ENCODE measurements at places on chromosomes 6 and 20.

DNA sequence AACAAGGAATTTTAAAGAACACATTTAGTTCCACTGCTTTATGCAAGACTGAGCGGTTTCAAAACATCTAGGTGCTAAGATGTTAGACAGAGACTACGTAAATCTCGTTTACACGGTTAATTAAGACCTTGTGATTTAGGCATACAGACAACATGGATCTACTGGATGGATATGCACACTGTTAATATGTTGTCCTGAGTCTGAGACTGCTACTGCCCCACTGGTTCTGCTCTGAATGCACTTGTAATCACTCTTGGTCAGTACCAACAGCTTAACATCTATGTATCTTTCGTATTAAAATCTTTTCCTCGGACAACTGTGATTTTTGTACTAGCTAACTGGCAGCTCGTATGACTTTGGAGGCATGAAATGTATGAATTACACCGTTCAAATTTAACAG lies 3.1 kb downstream of the MAN1A1 start:
- DNase-seq: no peak

- DNase-seq: no peak
Measured at GRCh38 chr6:167528239-167528638, 203.4 kb downstream of the TTLL2 start.

GRCh38 chr20:62652894-62653305 lies 10.6 kb downstream of the SLCO4A1 start:
- DNase-seq: no peak

DNA sequence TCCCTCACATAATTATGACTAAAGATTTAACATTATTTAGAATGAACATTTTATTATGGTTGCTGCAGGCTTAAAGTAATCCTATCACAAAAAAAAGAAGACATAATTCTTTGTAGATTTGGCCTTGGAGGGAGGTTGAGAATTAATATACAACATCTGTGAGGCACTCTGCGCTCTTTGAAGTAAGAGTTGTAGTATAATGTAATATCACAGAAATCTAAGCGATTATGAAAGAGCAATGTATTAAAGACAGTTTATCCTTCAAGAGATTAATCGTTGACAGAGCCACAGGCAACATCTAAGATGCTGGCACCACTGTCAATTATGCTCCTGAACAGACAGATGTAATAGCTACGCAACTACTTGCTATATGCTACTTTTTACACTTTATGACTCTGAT lies 946.8 kb downstream of the GRIK2 start:
- no peak for DNase-seq

- DNase-seq: no peak
Measured at GRCh38 chr6:149267513-149268043, 49.9 kb upstream of the TAB2 start.

DNA sequence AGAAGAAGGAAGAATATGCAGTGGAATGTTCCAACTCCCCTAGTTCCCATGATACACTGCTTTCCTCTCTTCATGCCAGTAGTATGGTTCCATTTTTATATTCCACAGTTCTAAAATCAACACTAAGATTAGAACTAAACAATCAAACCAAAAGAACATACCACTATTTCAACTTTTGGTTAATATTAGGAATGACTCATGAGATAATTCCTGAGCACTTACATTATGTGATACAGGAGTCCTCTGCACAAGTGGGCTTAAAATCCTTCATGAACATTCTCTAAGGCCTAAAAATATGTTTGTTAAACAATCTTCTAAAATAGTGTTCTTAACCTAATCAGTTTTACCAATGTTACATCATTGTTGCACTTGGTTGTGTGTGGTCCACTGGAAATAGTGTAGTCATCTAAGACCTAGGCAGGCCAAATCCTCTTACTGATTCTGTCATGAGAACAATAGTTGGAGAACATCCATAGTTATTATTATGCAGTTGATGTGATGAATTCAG lies 30.3 kb upstream of the RCAN2 start:
- no peak for DNase-seq

DNA sequence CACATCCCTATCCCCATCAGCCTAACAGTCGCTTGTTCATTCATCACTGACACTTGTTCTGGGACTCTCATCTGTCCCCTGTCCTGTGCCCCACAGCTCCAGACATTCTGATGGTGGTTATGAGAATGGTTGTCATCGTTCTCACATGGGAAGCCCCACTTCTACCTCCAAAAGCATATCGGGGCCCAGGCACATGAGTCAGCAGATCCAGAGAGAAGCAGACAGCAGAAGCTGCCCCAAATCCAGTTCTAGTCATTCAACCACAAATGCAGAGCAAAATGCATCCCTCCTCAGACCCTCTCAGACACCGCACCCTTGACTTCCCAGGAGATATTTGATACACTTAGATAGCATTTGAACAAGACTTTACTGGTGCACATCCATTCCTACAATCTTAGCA lies 106.0 kb downstream of the FOXF2 start:
- DNase-seq: no peak

DNA sequence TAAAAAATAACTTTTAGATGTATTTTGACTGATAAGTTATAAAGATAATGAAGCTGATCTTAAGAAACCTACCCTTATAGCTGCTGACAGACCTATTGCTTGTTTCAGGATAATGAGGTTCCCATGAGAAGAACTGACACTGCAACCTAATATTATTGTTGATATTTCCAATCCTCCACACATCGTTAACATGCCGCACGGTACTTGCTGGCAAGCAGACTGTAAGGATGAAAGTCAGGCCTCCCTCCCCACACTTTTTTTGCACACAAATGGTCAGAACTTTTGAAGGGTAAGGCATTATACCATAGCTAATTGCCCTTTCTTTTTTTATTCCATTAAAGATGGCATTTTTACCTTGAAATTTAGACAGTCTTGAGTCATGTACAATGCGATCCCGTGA lies 210.9 kb downstream of the UST start:
- no peak for DNase-seq

GRCh38 chr6:130161683-130162404 lies 60.9 kb downstream of the SAMD3 start:
- no peak for DNase-seq

DNA sequence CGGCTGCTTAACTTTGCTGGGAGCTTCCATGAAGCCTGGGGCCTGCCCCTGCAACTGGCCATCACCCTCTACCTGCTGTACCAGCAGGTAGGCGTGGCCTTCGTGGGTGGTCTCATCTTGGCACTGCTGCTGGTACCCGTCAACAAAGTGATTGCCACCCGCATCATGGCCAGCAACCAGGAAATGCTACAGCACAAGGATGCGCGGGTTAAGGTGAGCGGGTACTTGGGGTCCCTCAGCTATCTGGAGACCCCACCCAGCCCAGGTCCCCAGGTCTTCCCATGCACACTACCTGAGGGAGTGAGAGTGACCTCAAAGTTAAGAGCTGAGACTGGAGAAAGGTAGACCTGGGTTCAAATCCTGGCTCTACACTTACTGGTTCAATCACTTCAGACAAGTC lies 5.8 kb downstream of the ABCC10 start:
- no peak for DNase-seq

DNA sequence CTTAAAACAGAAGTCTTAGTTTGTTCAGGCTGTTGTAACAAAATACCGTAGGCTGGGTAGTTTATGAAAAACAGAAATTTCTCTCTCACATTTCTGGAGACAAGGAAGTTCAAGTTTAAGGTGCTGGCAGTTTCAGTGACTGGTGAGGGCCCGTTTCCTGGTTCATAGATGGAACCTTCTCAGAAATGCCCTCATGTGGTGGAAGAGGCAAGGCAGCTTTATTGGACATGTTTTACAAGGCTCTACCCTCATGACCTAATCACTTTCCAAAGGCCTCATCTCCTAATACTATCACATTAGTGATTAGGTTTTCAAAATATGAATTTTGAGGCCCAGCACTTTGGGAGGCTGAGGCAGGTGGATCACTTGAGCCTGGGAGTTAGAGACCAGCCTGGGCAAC lies 2.4 kb downstream of the HEBP2 start:
- no peak for DNase-seq

GRCh38 chr6:83847179-83847578 lies 6.0 kb upstream of the RIPPLY2 start:
- DNase-seq: no peak

DNA sequence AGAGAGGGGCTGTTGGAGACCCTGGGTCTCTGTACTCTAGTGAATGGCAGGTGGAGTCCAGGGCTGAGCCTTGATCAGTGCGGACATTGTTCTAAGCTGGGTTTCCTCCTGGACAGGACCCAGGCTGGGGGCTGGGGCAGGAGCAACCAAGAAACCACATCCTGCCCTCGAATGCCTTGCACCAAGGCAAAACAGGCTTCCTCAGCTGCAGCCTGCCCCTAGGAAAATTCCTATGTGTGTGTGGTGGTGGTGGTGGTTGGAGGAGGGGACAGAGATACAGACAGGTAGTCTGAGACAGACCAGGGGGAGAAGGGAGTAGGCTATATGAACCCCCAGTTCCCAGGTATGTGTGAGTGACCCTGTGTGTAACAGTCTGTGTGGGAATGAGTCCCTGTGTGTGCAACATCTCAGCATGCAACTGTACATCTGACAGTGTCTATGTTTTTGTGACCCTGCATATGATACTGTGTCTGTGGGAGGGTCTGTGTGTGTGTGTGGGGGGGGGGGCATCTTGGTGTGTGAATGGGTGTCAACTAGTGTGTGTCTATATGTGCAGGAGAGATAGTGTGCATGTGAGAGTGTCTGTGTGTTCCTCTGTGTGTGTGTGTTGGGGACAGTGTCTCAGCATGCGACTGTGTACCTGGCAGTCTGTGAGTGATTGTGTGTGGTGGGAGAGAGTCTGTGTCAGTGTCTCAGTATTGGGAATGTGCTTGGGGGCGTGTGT lies 3.0 kb downstream of the GLP1R start:
- no peak for DNase-seq

- DNase-seq: no peak
Measured at GRCh38 chr20:35539756-35540212, 2.1 kb upstream of the ERGIC3 start.

DNA sequence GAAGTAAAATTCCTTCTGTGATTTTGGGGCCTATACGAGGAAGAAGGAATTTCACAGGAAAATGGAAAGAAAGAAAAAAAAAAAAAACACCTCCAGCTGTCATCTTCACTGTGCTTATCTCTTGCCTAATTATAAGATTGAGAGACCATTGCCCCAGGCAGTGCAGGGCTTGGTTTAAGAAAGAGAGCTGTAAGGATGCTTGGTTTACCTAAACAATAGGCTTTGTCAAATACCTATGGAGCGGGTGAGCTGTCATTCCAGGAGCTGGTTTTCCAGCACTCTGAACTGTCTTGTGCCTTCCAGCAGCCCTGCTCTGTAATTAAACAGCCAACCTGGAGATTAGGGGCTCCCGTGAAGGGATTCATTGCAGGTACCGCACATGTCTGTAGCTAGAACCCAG lies 137.8 kb downstream of the EDN3 start:
- no peak for DNase-seq

DNA sequence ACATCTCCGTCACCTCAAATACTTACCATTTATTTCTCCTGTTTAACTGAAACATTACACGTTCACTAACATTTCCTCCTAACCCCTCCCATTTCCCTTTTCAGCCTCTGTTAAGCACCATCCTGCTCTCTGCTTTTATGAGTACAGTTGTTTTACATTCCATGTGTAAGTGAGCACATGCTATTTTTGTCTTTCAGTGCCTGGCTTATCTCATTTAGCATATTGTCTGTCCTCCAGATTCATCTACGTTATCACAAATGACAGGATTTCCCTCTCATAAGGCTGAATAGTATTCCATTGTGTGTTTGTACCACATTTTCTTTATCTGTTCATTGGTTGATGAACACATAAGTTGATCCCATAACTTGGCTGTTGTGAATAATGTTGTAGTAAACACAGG lies 22.7 kb downstream of the TAF11 start:
- no peak for DNase-seq

DNA sequence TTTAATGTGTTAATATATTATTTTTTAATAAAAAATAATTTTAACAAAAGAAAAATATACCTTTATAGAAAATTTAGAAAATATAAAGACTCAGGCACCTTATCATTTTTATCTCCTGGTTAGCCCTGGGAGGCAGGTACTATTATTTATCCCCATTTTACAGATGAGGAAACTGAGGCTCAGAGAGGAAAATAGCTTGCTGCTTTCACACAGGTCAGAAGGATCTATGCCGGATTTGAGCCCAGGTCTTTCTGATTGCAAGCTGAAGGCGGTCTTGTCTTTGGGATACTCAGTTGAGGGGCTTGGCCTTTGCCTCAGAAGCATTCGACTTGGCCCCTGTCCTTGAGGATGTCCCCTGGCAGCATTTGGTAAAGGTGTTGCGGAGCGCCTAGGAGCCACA lies 11.5 kb upstream of the OSER1 start:
- DNase-seq: no peak

DNA sequence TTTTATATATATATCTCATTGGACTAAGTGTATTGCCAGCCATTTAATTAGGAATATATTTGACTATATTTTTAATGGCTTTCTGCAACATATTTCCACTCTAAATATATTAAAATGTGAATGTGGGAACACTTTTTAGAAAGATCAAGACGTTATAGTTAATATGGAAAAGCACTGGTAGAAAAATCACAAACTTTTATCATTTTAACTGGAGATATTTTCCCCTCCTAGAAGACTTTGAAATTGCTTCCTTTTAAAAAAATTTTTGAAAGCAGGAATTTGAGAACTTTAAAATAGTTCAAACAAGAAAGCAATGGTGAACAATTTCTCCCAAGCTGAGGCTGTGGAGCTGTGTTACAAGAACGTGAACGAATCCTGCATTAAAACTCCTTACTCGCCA lies at the start of gene TAAR9:
TAAR9 (plus strand) TSS at position 301 of the 400 bp plus-strand sequence; CDS start at position 314, 13 bp downstream.
- DNase-seq: no peak

GRCh38 chr20:15882553-15882952 lies 690.7 kb downstream of the KIF16B start:
- DNase-seq: no peak

- DNase-seq: no peak
Measured at GRCh38 chr6:31528821-31529328, at the start of gene MCCD1. TSS of gene MCCD1 (plus strand) at chr6:31528962. CDS start at chr6:31529015, 53 bp downstream.

- DNase-seq: no peak
Measured at GRCh38 chr6:32684246-32684645, 17.8 kb upstream of the HLA-DQB1 start.

- no peak for DNase-seq
Measured at GRCh38 chr6:118932421-118932820, 2.5 kb downstream of the MCM9 start.

GRCh38 chr6:31092769-31093505 lies 19.4 kb downstream of the C6orf15 start:
- no peak for DNase-seq

DNA sequence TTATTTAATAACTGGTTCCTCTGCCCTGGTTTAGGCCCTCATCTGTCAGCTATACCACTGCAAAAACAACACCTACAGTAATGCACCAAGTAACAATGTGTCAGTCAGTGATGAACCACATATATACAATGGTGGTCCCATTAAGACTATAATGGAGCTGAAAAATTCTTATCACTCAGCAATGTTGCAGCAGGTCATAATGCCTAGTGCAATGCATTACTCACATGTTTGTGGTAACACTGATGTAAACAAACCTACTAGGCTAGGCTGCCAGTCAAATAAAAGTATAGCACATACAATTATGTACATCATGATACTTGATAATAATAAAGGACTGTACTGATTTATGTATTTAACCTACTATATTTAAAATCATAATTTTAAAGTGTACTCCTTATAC lies 31.3 kb downstream of the RARS2 start:
- DNase-seq: no peak

- DNase-seq: no peak
Measured at GRCh38 chr6:42225029-42225339, 7.3 kb upstream of the MRPS10 start.

GRCh38 chr6:34152042-34152524 lies 6.2 kb upstream of the GRM4 start:
- no peak for DNase-seq

- DNase-seq: no peak
Measured at GRCh38 chr6:81727876-81728517, 24.5 kb downstream of the TENT5A start.

- no peak for DNase-seq
Measured at GRCh38 chr6:38517005-38517404, 122.7 kb downstream of the BTBD9 start.
